ENCODE measurements at places on chromosomes 7 and 10.

DNA sequence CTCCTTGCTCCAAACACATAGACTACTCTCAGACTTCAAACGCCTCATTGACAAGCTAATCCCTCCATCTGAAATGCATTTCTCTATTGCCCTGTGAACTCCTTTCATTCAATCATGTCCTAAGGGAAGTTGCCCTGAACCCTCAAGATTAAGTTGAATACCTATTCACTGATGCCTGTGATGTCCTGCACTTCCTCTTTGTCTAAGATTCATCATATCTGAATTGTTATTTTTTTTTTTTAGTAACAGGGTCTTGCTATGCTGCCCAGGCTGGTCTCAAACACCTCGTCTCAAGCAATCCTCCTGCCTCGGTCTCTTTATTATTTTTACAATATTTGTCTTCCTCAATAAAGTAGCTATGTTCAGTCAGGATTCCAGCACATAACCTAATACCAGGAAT is 3.2 kb downstream of the PSMA2 start:
- no peak for DNase-seq

DNA sequence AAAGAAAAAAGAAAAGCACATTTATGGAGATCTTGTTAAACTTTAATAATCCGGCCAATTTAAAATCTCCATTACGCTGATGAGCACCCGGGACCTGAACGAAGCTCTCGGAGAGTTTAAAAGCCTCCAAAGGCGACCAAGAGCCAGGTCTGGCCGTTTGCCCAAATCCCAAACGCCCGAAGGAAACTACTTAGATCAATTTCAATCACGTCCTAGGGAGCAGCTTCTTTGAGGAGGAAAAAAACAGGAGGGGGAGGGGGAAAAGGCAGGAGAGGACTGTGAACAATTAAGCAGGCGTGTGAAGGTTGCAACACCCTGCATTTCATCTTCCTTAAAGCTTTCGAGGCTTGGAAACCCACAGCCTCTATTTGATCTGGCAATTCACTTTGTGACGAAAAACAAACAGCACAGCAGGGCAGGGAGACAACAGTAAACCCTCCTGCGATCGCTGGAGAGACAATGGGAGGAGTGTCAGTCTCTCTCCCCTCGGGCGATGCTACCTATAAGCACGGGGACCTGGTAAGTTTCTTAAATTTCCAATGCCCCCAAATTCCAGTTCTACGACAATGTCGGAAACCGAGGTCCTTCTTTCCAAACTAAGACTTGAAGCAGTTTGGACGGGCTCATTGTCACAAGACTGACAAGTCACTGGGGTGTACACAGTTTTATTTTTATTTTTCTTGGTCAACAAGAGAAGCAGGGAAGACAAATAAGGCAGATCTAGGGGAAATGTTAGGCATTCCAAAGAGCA is 1.2 kb downstream of the KLF6 start:
- DNase-seq, result no peak

GRCh38 chr10:105774881-105775280 is 1133.8 kb downstream of the SORCS3 start:
- DNase-seq, result no peak

- no peak for DNase-seq
These were observed 59.4 kb upstream of the CDK1 start for GRCh38 chr10:60718886-60719285.

DNA sequence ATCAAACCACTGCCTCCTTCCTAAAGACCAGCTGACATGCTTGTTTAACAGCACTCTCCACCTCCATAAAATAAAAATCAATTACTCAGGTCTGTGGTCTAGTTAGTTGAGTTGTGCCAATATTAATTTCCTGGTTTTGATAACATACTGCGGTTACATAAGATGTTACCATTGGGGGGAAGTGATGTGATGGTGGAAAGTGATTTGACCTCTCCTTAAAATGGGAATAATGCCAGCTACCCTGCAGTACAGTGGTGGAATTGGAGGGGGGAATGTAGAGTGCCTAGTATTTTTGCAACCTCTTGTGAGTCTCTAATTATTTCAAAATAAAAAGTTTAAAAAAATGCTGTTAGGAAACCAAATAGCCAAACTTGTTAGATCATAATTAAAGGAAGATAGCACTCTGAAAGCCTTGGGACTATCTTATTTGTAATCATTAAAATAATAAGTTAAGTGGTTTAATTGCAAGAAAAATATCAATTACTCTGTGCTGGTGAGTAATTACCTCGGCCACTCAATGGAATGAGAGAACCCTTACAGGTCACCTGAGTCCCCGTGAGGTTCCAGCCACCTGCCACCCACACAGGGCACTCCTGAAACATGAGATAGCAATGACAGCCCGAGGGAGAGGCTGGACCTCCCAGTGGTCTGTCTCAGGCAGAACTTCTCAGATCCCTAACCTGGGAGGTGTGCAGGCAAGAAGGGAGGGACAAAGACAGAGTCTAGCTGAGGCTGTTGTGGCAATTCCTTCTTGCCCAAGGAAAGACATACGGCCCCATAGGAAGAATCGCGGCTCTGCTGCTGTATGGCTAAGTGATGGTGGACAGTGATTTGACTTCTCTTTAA is 94.1 kb downstream of the SH3PXD2A start:
- no peak for DNase-seq

DNA sequence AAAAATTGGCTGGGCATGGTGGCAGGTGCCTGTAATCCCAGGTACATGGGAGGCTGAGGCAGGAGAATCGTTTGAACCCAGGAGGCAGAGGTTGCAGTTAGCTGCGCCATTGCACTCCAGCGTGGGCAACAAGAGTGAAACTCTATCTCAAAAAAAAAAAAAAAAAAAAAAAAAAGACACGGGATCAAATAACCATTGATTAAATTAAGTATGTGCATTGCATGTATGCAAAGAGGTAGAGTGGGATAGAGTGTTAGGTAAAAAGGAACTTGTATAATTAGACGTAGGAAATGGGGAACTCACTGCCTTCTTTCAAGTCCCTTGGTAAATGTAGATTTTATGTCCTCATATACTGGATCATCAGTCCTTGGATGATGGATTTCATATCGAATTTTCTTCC is 13.1 kb downstream of the VCL start:
- no peak for DNase-seq

DNA sequence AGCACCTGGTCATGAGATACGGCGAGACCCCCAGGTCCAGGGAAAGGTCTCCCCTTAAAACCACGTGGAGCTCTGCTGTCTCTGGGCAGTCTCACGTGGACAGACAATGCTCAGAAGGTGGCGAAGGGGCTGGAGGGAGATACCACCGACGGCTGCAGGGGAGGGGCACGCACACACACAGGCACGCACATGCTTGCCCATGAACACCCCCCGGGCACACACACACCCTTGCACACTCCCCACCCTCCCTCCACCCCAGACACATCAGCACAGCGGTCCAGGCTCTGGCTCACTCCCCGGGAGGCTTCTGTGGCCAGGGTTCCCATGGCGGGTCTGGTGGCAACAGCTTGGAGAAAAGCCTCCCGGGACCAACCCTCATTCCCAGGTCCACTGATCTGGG is 52.4 kb upstream of the TNRC18 start:
- DNase-seq, result no peak

DNA sequence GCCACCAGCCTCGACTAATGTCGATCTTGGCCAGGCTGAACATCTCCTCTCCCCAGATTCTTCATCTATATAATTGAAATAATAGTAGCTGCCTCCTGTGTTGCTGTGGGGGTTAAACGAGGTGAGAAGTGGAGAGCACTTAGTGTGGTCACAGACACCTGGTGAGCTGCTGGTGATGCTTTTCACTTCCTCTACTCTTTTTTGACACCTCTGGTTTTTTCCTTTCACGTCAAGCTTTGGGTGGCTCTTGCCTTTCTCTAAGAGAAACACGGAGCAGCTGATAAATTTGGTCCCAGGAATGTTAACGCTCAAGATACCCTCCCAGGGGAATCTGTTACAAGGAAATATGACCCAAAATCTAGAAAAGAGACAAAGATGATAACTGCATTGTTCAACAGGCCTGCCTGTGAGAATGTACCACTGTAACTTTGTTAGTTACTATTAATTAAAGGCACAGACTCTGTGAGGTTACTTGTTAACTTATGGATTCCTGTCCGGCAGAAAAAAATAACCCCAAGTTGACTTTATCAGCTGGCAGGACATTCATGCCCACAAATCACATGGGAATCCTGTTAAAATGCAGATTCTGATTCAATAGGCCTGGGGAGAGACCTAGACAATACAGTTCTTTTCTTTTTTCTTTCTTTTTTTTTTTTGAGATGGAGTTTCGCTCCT is 9.5 kb upstream of the NPFFR1 start:
- no peak for DNase-seq

DNA sequence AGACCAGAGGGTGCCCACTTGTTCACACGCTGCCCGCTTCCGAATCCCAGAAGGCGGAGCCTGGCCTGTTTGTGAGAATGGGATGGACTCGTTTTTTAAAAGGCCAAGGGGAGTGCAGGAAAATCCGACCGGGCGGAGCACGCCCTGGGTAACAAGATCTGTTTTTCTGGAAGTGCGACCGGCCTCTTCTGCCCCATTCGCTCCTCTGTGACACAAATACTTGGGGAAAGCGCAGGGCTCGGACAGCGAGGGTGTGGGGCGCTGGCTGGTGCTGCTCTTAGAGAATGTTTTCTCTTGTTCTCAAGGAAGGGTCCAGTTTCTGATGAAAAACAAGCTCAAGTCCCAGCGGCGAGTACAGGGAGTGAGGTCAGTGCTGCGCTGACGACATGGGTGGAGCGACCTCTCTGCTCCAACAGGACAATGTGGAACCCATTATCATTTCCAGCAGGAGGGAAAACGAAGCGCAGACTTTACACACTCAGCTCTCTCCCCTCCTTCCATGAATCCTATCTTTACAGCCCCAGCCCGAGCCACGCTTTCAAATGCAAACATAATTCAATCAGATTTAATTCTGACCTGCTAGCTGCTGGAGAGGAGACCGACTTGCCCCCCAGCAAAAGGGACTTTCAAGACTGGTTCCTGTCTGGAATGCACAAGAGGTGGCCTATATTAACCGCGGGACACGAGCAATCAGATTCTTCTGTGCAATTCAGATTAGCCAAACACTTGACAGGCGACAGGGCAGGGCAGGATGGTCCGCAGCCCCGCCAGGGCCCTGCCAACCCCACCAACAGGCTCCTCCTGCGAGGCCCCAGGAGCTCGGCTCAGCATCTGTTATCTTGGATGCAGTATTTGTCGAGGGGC is 1.1 kb downstream of the RADIL start:
- no peak for DNase-seq

GRCh38 chr7:115728518-115728917 is 302.0 kb downstream of the TFEC start:
- DNase-seq, result no peak

GRCh38 chr10:131843089-131843595 is 57.7 kb upstream of the PPP2R2D start:
- no peak for DNase-seq

- no peak for DNase-seq
These were observed 60.4 kb downstream of the FZD1 start for GRCh38 chr7:91324663-91325062.

DNA sequence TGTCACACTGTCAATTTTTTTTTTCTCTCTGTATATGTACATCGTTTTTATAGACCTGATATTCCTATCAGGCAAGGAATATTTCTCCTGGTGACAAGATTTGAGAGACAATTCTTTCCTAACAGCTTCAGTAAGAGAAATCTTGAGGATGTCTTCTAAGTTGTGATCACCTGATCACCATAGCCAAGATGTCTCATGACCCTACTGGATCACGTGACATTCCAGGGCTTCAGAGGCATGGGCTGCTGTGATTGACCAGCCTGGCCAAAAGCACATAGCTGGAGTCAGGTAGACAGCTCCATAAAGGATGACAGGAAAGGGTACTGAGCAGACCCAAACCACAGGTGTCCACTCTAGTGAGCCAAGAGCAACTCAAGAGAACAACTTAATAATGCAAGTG is 444.9 kb downstream of the SORCS3 start:
- no peak for DNase-seq

DNA sequence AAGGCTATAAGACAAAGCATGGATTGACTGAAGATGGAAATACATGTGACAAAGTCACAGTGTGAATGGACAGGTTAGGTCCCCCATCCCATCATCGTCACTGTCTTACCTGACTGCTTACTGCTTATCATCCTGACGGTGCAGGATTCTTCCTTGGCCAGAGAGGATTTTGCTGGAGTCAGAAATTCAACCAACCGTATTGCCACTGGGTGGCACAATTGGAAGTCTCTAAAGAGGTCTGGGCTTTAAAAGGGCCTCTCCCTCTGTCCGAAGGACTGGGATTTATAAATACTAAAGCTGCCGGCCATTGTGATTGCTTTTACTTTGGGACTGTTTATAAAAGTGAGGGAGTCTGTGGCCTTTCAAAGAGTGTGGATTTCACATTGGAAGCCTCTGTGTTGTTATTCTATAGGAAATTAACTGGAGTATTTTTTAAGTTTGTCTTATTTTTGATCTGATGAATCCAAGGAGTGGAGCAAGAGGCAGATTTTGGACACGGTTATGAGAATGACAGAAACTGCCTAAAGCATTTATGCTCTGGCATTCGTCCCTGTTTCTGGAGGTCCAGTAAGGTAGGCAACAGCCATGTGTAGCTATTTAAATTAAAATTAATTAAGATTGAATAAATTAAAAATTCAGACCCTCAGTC is 113.3 kb upstream of the CREB5 start:
- DNase-seq, result no peak

- DNase-seq, result no peak
These were observed 27.7 kb upstream of the PRKCQ start for GRCh38 chr10:6607778-6608177.

DNA sequence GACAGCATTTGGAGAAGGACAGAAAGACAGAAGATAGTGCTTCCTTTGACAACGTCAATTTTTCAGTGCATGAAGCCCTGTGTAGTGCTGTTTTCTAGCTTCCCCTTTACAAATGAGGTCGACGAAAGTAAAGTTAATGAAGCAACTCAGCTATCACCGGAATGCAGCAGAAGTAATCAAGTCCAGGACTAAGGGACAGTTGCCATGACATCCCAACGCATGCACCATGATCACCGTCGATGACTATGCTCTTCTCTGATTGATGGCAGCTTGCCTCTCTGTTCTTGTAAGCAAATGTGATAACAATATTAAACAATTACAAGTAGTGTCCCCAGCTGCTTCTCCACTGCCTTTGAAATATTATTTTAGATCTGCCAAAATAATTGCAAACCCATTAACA is 205.8 kb downstream of the FRMD4A start:
- DNase-seq, result no peak

- DNase-seq, result no peak
These were observed 6.3 kb upstream of the SNX13 start for GRCh38 chr7:17946591-17946990.

GRCh38 chr7:135884495-135885232 is 92.5 kb downstream of the MTPN start:
- DNase-seq, result no peak

DNA sequence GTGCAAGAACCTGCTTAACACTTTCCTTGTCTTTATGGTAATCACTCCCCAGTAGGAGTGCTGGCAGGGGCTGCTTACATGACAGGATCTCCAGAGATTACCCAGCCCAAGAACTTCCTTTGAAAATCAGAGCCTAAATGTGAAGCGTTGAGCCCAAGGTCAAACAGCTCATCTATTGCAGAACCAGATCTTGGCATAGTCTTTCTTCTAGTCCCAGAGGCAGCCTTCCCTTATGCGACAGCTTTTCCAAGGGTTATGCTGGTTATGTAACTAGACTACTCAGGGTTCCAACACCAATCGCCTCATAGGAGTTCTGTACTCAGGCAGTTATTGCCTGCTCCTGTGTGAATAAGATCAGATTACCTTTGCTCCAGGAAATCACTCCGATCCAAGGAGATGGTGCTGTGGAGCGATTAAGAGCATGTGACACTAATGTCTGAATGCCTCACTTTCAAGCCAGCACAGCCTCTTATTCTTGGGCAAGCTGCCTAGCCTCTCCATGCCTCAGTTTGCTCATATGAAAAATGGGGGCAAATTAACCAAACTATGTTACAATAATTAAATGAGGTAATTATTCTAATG is 8.4 kb upstream of the LGI1 start:
- no peak for DNase-seq
